ENCODE measurements at places on chromosomes 2 and 18.

- DNase-seq = no peak
Measured at GRCh38 chr2:132645176-132645575, 24.8 kb downstream of the LYPD1 start.

DNA sequence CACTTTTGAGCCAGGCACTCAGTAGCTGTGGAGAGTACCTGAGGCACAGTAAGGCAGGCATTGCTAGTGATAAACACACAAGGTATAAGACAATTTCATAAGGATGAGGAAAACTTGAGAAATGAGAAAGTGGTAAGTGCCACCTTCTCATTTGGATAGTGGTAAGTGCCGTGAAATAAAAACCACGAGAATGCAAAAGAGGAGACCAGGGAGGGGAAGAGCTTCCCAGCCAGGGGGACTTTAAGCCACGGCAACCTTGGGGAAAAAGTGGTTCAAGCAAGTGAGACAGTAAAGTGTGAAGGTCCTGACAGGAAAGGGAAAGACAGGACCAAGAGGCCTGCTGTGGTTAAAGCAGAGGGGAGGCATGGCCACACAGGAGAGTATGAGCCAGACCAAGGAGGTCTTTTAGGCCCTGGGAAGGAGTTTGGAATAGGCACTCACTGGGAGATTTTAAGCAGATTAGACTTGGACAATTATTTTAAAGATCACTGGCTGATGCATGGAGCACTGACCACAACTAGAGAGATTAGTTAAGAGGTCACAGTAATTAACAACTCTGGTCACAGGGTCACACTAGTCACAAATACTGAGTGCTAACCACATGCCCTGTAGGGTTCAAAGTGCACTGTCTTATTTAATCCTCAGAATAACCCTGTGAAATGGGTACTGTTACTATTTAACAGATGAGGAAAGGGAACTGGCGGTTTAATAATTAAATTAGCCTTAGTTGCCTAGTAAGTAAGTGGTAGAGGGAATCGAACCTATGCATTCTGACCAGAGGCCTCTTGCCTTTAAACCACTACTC, 50.1 kb downstream of the THOC1 start:
- DNase-seq = no peak

DNA sequence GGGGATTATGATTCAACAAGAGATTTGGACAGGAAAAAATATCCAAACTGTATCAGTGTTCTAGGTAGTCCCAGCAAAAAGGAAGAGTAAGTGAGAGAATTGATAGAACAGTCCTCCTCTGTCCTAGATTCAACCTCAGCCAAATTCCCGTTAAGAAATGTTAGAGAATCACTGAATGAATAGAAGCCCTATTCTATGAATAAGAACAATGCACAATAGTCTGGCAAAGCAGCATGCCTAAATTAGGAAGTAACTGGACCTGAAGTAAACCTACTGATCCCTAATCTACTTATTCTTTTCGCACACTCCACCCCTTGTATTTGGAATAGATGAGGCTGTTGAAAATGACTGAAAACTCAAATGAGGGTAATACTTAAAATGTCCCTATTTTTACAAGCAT, 1665.5 kb downstream of the LRP1B start:
- no peak for DNase-seq

DNA sequence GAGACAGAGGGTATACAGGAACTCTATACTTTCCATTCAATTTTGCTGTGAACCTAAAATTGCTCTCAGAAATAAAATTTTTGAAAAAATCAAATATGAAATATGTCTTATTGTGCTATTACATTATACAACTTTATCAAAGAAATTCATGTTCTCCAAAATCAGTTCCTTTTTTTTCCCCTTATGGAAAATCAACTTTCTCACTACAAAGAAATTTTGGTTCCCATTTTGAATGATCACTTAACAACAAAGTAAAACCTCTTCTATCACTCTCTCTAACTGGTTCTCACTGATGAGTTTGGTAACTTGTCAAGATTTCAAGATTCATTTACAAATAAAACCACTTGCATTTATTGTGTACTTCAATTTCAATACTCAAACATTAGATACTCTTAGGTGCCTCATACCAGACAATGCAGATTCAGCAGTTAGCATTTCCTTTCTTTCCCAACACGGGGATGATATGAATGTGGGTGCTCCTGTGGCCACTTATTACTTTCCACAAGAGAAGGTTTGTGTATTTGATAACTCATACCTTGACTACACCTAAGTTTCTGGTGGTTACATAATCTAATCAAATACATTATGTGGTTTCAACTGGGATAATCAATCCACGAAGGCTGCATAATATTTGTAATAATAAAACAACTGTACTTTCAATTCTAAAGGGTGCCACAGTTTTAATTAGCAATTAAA, 6.4 kb downstream of the PSME4 start:
- DNase-seq = no peak

GRCh38 chr2:239095460-239096081, 247.7 kb downstream of the TWIST2 start:
- DNase-seq = no peak

- DNase-seq = no peak
Measured at GRCh38 chr2:165618806-165619205, 149.3 kb downstream of the CSRNP3 start.

- DNase-seq = no peak
Measured at GRCh38 chr2:121485039-121485438, 45.6 kb upstream of the RNU4ATAC start.

DNA sequence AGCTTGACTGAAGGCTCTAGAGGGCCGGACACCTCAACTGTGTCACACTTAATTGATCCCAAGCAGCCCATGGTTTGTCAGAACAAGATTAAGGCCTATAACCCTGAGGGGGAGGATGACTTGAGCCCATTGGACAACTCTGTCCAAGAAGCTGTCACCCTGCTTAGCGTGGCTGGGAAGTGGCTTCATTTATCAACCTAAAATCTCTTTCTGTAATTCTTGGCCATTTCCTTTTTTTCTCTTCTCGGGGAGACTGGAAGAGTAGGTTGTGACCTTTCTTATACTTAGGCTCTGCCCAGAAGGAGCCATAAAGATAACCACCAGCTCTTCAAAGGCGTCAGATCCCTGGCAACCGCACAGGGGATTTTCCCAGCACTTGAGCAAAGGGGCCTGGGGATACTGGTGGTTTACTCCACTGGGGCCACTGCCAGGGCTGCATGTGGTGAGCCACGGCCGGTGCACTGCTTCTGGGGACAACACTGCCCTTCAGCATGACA, 265.5 kb downstream of the CYRIA start:
- no peak for DNase-seq

DNA sequence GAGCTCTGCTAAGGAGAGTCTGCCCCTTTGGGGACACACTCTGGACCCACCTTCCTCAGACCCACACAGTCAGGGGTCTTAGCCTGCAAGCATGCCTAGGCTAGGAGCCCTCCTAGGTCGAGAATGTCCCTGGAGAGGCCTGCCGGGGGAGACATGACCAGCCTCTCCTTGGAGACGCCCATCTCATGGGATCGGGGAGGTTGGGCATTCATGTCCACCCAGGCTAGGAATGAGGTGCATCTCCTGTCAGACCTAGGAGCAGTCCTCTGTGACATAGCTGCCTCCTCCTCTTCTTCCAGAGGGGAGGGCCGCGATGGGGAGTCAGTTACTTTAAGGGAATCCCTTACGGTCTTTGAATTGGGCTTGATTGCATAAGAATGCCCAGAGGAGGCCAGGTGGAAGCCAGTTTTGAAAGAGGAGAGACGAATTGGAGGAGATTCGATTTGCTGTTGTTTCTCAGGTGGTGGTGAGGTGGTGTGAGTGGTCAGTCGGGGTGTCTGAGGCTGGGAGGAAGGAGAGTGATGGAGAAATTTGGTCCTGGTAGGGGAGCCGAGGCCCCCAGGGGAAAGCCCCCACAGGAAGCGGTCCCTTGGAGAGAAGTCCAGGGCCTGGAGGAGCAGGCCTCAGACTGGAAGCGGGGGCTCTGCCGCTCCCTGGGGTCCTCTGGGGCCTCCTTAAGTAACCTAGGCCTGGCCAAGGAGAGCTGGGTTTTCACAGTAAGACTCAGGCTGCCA, 241.3 kb downstream of the DYSF start:
- no peak for DNase-seq

DNA sequence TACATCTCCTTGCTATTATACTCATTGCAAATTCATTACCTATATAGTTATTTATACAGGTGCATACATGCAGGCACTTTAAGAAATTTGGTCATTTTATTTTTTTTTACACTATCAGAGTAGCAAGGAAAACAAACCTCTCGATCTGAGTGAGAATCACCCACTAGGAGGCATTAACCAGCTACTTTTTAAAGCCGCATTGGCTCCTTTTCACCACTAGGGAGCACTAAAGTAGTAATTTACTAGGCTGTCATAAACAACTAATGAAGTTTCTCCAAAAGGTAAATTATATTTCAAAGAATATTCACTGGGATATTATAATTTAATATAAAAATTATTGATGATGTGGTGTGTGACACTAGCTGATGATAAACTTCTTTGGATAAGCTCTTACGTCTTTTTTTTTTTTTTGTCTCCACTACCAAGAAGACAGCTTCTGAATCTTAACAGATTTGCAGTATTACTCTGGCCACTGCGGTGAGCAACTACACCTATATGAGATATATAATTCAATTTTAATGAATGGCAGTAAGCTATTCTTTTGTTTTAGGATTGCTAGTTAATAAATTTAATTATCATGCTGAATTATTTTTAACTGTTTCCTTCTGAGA, 101.9 kb downstream of the NOL4 start:
- peak; percentile 20 for DNase-seq

DNA sequence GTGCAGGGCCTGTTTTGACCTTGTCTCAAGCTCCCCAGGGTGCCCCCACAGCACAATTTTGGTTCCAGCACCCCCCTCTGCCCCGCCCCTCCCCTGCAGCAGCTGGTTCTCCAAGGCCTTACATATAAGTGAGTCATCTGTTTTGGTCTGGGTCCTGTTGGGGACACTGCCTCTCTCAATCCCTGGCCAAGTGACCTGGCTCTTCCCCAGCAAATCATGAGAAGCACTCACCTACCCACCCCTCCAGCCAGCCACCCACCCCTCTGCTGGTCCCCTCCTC, 90.5 kb downstream of the INHBB start:
- no peak for DNase-seq

- no peak for DNase-seq
Measured at GRCh38 chr2:196105951-196106350, 37.3 kb upstream of the DNAH7 start.

DNA sequence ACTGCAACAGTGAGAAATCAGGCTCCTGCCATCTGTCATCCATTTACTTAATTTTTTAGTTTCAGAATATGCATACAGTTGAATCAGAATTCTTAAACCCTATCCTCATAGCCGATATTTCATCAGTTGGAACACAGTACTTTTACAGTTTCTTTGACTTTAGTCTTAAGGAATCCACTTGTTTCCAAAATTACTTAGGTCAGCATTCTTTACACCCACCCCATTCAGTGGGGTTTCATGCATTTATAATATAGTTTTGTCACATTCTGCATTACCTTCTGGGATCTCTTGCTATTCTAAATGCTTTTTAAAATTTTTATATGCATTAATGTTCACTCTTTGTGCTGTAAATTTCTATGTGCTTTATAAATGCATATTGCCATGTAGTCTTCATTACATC, 400.4 kb upstream of the LRRTM4 start:
- DNase-seq = no peak

GRCh38 chr2:216328347-216328746, 43.9 kb downstream of the MARCHF4 start:
- no peak for DNase-seq

- no peak for DNase-seq
Measured at GRCh38 chr2:217691920-217692666, 310.7 kb downstream of the TNS1 start.

GRCh38 chr2:25073025-25073424, 31.1 kb downstream of the EFR3B start:
- no peak for DNase-seq

- no peak for DNase-seq
Measured at GRCh38 chr2:2567776-2568175, 236.7 kb upstream of the MYT1L start.

GRCh38 chr2:144693179-144693578, 173.3 kb upstream of the ZEB2 start:
- DNase-seq = no peak

DNA sequence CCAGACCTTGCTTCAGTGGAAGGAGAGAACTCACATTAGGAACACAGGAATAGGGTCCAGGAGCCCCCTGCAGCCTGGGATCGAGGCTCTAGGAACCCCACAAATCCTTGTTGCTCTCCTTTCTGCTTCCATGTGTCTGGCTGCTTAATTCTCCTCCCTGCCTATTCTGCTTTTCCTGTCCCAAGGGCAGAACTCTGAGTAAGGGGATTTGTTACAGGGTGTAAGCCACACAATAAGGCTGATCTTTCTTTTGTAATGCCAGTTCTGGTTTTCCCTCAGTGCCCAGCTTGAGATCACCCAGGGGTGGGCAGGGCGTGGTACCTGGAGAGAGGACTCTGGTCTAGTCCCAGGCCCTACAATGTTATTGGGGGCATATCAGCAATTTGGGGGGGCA, 119.6 kb upstream of the MGAT5 start:
- no peak for DNase-seq

GRCh38 chr18:76255070-76255683, 239.9 kb downstream of the ZNF516 start:
- no peak for DNase-seq

- no peak for DNase-seq
Measured at GRCh38 chr2:20992201-20992711, 51.6 kb downstream of the APOB start.

DNA sequence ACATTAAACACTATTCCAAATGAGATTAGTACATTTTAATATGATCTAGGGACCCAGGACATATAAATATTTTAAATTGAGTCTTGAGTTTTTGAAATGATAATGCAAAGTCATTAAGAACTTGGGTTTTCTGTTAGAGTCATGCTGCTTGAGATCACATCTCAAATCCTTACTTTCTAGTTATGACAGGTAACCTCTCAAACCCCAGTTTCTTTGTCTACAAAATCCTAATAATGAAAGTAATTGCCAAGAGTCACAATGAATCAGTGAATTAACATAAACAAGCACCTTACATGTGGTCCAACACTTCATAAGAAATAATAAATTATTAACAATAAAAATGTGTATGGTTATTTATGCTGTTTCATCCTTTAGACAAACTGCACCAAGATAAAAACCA, 607.6 kb downstream of the LRP1B start:
- DNase-seq = no peak

GRCh38 chr2:201122276-201122675, 6.3 kb downstream of the CFLAR start:
- DNase-seq = no peak

GRCh38 chr18:28153485-28154065, 23.4 kb downstream of the CDH2 start:
- no peak for DNase-seq

GRCh38 chr18:69380324-69380723, 20.4 kb upstream of the DOK6 start:
- no peak for DNase-seq

GRCh38 chr2:237886685-237887481, 27.5 kb downstream of the RAMP1 start:
- no peak for DNase-seq

DNA sequence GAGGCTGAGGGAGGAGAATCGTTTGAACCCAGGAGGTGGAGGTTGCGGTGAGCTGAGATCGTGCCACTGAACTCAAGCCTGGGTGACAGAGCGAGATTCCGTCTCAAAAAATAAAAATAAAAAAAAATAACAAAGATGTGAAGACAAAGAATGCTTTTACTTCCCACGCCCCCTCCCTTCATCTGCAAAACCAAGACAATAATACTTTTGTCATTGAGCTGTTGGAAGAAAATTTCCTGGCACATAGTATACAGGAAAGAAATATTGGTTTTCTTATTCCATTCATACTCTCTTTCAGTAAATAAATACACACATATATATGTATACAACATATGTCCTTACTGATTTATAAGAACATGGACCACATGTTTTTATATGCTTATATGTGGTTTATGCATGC, 12.2 kb downstream of the GREB1 start:
- DNase-seq = no peak

Data from fibroblast of skin of left quadriceps (primary cell).